ENCODE measurements at places on chromosomes 1 and 21.

DNA sequence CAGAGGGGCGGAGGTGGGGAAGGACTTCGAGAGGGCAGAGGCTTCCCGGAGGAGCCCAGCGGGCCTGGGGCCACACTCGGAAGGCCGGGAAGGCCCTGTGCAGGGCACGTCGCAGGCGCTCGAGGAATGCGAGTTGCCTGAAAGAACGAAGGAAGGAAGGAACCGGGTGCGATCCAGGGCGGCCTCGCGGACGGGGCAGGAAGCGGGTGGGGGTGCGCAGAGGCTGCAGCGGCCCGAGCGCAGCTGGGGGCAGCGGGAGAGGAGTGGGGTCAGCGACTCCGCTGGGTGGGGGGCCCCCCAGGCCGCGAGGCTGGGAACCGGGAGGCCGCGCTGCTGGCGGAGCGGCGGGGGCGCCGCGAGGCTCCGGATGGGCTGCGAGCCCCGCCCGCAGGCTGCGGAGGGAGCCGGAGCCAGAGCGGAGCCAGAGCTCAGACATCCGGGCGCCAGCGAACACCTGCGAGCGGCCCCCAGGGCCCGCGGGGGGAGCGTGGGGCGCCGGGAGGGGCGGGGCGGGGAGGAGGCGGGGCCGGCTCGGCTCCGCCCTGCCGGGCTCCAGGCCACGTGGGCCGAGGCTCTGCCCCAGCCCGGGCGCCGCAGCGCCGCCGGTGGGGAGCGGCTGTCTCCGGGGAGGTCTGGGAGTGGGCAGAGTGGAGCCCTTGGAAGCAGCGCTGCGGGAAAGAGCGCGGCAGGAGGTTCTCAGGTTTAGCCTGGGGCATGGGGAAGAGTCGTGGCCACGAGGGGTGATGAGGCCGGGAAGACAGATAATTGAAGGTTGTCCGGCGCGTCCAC, 4.6 kb downstream of the ID3 start:
- DNase-seq = peak; percentile 80

DNA sequence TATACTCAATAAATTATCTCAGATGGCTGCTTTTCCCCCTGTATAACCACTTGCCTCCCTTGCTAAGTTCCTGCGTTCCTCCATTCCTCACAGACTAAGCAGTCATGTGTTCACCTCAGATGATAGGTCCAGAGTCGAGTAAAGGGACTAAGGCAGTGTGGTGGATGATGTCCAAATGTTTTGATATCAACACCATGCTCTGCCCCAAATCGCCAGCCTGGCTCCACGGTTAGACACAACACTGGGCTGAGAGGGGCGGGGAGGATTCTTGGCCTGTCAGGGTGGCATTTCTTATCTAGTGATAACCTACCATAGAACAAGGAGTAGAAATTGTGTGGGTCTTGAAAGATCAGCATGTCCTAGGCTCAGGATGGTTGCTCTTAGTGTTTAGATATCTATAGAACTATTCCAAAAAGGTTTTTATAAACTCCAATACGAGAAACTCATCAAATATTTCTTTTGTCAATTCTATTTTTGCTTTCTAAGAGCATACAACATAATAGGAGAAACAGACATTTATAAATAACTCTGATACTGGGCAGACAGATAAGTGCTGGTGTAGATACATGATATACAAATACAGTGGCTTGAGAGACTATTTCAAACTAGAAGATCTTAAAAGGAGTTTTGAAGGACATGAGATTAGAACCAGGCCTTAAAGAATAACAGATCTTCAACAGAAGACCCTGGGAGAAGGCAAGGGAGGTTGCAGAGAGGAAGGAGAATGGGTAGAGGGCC, 21.5 kb downstream of the GJA5 start:
- no peak for DNase-seq

GRCh38 chr1:43982241-43982640, 3.2 kb downstream of the B4GALT2 start:
- no peak for DNase-seq

DNA sequence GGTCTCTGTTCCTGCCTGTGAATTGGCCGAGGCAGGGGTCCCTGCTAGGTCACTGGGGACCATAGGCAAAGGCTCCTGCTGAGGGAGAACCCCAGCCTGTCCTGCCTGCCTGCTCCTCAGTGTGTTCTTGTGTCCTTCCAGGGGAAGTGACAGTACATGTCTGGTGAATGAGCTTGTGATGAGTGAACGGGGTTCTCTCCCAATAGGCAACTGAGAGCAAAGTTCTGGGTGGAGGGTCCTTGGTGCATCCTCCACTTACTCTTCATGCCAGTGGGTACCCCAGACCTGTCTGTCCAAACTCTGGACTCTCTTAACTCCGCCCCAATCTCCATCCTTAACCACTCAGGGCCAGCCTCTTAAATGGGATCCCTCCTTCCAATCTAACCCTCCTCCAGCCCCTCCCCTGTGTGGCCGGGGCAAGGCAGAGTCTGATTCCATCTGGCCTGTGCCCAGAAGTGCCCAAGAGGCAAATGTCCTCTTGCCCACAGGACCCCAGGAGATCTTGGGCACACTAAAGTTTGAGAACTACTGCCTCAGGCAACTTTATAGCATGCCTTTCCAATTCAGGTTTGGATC, 2.0 kb downstream of the XKR8 start:
- no peak for DNase-seq

- DNase-seq = no peak
Observed at GRCh38 chr1:119340861-119341261, 27.7 kb upstream of the HAO2 start.

DNA sequence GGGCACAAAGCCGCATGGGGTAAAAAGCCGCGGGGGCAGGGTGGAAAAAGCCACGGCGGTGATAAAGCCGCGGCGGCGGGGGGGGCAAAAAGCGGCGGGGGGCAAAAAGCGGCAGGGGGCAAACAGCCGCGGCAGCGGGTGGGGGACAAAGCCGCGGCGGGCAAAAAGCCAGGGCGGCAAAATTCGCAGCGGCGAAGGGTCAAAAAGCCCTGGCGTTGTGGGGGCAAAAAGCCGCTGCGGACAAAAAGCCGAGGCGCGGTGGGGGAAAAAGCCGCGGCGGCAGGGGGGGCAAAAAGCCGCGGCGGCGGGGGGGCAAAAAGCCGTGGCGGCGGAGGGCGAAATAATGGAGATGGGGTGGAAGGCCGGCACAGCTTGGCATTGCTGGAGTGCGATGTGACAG, 3902.9 kb downstream of the SRGAP2C start:
- DNase-seq = no peak

- DNase-seq = no peak
Observed at GRCh38 chr1:107016376-107016978, 40.0 kb upstream of the PRMT6 start.

DNA sequence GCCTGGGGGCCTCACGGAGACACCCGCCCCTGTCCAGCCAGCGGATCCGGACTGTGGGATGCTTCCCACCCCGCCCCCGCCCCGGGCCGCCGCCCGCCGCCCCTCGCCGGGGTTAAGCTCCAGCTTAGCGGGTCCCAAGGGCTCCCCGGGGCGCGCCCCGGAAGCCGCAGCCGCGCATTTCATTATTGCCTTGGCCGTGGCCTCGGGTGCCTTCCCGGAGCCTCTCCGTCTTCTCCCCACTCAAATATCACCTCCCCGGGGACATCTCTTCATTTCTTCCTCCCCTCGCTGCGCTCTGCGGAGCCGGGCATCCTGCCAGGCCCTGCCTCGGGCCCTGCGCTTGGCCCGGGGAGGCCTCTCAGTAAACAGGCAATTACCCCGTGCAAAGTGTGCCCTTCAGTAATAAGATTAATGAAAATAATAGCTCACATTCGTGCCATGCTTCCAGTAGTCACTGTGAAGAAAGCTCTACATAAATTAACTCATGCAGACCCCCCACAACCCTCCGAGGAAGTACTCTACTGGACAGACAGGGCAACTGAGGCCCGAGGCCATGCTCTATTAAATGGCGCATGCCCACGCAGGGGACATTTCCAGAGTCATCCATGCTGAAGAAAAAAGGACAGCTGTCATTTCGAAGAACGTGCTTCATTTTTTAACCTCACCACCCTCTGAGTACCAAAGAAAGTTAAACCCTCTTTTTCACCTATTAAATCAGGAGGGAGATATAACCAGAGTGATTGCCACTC, 49.9 kb upstream of the LAPTM5 start:
- DNase-seq = no peak

GRCh38 chr1:192475970-192476369, 99.6 kb upstream of the RGS1 start:
- no peak for DNase-seq

GRCh38 chr1:155977690-155978324, 540 bp downstream of the ARHGEF2 start:
- DNase-seq = no peak

Measured in T follicular helper cell (primary cell).